ENCODE measurements at places on chromosomes 5 and 9.

DNA sequence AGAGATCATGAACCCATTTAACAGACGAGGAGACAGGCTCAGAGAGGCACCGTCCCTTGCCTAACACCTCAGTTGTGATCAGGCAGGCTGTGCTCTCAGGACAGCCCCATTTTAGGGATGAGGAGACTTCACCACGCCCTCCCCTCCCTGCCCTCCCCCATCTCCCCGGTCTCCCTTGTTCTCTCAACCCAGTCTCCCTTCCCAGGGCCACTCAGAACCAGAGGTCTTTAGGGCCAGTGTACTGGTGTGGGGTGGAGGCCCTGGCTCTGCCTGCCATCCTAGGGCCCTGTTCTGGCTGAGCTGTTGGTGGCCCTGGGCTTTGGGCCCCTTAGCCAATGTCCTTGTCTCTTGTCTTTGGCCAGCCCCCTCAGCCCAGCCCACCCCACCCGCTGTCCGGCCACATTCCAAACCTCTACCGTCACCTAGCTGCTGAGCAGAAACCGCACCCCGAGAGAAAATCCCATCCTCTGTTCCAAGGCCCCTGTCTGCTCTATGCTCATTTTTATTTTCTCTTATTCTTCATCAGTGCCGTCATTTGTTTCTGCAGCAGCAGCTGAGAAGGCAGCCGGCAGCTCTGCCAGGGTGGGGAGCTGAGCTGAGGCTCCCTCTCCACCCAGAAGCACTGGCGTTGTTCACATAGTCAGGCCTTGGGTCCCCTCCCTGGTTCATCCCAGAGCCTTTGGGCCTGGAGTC, 33.9 kb downstream of the OLFML2A start:
- DNase-seq, result no peak

DNA sequence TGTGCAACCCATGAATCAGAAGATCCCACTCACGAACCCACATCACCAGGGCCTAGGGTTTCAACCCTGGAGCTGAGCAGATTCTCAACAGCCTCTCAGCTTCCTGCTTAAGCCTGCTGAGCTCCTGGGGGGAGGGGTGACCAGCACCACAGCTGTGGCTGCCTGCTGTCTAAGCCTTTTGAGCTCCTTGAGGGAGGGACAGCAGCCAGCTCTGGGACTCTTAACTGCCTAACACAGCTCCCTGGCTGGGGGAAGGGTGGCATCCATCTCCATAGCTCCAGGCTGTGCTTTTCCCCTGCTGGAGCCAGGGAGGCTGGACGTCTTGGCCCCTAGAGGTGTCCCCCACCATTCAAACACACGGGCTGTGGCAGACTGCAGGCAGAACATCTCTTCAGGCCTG, 250.3 kb downstream of the DMAC1 start:
- DNase-seq, result peak; percentile 56

DNA sequence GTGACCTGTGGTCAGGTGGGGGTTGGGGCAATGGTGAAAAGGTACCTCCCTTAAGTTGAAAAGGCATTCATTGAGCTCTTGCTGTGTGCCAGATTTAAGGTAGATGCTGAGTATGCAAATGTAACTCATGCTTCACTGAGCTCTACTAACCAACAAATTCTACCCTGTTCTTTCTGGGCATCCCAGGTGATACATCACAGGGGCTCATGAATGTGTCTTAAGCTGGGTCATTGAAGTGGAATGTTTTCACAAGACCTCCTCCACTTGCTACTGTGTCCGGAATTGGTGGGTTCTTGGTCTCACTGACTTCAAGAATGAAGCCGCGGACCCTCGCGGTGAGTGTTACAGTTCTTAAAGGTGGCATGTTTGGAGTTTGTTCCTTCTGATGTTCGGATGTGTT, 362.8 kb upstream of the ZNF462 start:
- no peak for DNase-seq

DNA sequence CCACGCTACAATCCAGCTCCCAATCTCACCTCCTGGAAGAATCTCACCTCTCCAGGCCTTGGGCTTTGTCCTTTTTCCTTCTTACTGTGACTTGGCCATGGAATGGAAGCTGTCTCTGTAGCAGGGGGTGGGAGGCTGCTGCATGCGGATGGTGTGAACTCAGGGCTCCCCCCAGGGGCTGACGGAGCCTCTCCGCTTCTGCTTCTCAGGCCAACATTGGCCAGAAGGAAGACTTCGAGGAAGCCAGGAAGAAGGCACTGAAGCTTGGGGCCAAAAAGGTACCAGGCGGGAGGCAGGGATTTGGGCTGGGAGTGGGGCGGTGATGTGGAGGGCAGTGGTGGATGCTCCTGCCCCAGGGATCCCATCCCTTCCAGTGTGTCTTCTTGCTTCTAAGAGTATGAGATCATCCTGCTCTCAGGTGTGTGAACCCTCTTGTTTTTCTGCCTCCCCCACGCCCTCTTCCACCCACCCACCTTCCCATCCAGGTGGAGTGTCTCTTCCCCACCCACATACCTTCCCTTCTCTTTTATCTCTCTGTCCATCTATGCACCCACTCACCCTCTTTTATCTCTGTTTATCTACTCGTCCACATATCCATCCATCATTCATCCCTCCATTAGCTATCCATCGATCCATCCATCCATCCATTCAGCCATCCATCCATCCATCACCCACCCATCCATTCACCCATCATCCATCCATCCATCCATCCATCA, 9.5 kb downstream of the ASS1 start:
- no peak for DNase-seq

GRCh38 chr9:68648971-68649370, 56.1 kb upstream of the PIP5K1B start:
- no peak for DNase-seq

DNA sequence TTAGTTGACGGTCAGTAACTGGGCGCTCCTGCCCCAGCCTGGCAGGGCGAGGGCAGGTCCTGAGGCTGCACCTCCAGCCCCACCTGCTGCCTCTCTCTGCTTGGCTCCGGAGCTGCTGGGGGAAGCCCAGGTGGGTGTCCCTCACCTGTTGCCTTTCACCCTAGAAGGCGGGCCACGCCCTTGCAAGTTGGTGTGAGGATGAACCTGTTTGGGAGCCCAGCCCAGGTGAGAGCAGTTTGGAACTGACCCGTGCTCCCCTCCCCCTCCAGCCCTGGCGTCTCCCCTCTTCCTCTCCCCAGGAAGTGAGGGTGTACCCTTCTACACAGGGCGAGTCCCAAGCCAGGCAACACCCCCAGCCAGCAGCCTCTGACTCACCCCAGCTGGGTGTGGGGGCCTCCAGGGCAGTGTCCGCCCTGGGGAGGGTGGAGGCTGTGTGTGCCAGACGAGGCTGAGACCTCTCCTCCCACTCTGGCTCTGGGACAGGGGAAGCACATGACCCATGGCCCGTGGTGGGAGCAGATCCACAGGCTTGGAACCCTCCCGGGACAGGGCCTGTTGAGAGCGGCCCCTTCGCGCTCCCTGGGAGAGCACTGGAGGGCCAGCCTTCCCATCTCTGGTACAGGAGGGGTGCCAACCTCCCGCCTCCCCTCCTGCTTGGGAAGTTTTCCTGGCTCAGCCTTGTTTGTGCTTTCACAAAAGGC, 10.4 kb downstream of the LRRC8A start:
- no peak for DNase-seq

DNA sequence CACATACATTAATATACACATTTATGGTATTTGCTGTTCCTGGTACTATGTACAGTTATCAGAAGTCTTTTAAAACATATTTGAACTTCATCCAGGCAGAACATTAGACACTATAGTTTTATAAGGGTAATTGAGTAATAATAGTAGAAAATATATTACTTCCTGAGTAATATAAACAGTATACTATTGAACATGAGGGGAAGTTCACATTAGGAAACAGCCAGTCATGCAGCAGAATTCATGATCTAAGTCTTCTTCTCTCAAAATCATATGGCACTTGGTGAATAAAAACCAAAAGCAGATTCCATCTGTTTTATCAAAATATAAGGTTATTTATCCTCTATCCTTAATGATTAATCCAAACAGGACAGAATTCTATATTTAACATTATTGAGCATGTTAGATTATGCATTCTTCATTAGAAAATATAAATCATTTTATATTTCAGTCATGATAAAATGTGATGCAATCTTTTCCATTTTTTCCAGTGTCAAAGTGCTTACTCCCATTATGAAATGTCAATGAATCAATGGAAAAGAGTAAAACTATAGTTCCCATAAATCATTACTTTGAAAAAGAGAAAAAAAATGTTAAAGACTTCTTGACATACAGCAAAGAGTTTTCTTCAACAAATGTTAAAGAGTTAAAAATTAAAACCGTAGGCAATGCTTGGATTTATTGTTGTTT, 584.3 kb upstream of the TUSC1 start:
- DNase-seq, result no peak

- no peak for DNase-seq
Measured at GRCh38 chr5:171647043-171647903, 138.3 kb upstream of the SMIM23 start.

- DNase-seq, result no peak
Measured at GRCh38 chr5:173180331-173180730, 36.0 kb downstream of the BNIP1 start.

DNA sequence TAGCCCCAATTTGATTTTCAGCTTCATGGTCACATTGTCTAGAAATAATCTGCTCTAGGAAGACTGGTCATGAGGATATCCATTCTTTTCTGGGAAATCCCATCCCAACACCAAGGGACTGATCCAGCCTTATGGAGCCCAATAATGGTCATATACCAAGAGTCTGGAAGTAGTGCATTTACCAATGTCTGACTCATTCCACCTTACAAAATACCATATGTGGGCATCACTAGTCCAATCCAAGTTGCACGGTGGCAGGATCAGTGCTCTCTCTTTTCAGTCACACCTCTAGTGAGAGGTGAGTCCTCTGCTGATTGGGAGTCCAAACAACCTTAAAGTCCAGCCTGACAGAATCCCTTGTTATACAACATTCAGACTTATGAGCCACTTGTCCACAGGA, 73.7 kb downstream of the FEM1C start:
- no peak for DNase-seq

- DNase-seq, result no peak
Measured at GRCh38 chr9:132538071-132538470, 44.3 kb upstream of the BARHL1 start.

GRCh38 chr5:115351356-115352195, 55.1 kb upstream of the CCDC112 start:
- DNase-seq, result no peak

DNA sequence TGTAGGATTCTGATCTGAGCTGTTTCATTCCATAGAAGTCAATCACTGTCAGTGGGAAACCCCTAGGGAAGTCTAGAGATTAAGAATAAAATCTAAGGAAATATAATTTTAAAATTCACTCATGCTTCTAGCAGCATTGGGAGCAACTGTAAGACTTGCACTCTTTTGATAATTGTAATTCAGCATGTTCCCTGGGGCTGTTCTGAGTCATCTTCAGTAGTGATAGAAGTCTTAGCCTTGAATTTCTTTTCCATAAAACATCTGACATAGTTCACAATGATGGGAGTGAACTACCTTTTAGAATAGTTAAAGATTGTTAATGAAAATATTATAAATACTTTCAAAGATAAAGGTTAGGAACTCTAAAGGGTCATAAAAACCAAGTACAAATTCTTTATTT, 935.8 kb downstream of the DTWD2 start:
- DNase-seq, result no peak

DNA sequence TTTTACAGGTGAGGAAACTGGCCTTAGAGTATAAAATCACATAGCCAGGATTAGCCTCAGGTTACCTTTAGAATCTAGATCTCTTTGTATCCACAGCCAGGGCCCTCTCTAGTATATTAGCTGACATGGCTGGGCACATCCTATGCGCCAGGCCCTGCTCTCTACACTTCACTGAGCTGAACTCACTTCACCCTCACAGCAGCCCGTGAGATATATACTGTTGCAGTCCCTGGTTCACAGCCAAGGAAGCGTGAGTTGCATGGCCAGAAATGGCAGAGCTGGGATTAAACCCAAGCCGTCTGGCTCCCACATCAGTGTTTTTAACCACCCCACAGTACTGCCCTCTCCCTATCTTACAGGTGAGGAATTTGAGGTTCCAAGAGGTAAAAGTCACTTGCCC, 58.4 kb downstream of the DAB2IP start:
- no peak for DNase-seq

DNA sequence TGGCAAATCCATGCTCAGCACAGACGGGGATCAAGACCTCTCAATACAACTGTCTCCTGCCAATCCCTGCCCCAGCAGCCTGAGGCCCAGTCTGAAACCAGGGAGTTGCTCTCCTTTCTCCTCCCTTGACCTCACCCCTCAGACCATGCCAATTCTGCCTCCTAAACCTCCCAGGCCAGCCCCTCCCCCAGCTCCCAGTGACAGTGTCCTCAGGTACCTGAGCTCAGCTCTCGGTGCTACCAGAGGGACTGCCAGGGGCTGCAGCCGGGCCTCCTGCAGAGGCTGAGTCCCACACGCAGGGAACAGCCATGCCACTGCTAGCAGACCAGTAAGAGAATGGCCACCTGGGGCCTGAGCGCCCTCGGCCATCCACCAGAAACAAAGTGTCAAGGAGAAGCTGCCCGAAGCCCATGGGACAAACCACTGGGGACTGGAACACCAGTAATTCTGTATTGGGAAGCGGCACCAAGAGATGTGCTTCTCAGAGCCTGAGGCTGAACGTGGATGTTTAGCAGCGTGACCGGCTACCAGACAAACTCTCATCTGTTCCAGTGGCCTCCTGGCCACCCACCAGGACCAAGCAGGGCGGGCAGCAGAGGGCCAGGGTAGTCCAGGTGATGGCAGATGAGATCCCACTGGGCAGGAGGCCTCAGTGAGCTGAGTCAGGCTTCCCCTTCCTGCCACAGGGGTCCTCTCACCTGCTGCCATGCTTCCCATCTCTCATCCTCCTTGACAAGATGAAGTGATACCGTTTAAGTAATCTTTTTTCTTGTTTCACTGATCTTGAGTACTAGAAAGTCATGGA, 557 bp upstream of the IL3 start:
- DNase-seq, result no peak

- DNase-seq, result no peak
Measured at GRCh38 chr9:37412431-37413151, 9.9 kb upstream of the GRHPR start.

- DNase-seq, result no peak
Measured at GRCh38 chr9:35748242-35748857, 678 bp downstream of the GBA2 start.

- DNase-seq, result no peak
Measured at GRCh38 chr5:141528291-141528984, 39.6 kb downstream of the PCDHGC5 start.

- DNase-seq, result no peak
Measured at GRCh38 chr5:65708145-65708544, 13.8 kb downstream of the SGTB start.

- no peak for DNase-seq
Measured at GRCh38 chr5:60535951-60536350, 164.0 kb downstream of the DEPDC1B start.

GRCh38 chr9:130290291-130291181, 25.0 kb downstream of the HMCN2 start:
- no peak for DNase-seq

Measured in DMS79 (cell line).